ENCODE measurements at places on chromosomes 11 and 22.

GRCh38 chr11:88827018-88827676, 238.6 kb downstream of the GRM5 start:
- peak; percentile 21 for DNase-seq

GRCh38 chr11:11027288-11027687, 169.4 kb upstream of the ZBED5 start:
- DNase-seq, result no peak

DNA sequence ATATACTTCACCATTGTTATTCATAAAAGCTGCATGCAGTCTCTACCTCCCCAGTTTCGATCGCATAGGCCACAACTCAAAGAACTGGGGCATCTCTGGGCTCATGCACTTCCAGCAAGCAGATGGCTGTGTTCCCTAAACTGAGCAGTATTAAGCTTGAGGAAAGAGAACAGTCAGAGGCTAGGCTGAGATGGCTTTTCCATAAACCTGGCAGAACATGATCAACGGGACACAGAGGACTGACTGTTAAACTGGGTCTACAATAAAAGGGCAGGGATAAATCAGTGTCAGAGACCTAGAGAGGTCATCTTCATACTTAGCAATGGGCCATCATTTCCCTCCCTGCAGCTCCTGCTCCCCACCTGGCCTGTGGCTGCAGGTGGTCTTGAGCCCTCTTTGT, 171.0 kb upstream of the NECTIN1 start:
- no peak for DNase-seq

DNA sequence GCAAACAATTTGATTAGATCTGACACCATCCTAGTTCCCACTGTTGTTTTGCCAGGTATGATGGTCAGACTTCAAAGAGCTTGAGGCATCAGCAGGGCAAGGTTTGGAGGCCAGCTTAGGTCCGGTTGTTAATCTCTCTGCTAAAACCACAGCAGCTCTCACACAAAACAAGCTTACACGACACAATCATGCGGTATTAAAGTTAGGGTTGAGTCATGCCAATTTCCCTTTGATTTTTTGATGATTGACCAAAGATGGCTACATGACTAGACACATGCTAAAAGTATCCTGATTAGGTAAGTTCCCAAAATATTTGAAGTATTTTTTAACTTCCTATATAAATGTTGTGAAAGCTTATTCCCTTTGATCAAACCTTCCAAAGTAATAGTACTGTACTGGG, 145.9 kb downstream of the ELP4 start:
- DNase-seq, result no peak

GRCh38 chr11:60700689-60701468, 1.5 kb downstream of the MS4A8 start:
- no peak for DNase-seq

GRCh38 chr22:38759005-38759404, 3.2 kb upstream of the SUN2 start:
- no peak for DNase-seq

- DNase-seq, result no peak
Observed at GRCh38 chr22:37098976-37099591, 10.4 kb downstream of the TMPRSS6 start.

Measured in SK-N-DZ (cell line).